ENCODE measurements at places on chromosomes 6 and 20.

DNA sequence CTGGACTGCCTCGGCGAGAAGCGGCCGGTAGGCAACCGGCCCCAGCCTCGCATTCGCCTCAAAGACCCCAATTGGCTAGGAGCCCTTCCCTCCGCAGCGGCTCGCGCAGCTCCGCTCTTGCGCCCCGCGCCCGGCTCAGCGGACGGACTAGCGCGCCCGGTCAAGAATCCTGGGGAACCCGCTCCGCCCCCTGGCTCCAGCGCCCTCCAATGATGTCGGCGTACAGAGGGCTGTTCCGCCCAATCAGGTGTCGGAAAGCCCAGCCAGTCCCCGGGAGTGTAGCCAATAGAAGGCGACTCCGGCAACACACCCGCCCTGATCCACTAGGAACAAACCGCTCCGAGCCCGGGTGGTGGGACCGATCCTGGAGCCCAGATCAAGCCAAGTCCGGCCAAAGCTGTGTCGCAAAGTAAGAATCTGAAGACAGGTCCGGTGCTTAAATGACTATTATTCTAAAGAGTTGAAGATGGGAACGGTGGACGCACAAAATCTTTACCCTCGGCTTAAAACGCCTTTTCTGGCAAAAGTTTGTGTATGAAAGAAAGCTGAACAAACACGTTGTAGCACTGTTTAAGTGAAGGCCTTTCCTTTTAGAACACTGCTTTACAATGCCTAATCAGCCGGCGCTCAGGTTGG is 132.2 kb downstream of the OGFRL1 start:
- peak; percentile 95 for DNase-seq

DNA sequence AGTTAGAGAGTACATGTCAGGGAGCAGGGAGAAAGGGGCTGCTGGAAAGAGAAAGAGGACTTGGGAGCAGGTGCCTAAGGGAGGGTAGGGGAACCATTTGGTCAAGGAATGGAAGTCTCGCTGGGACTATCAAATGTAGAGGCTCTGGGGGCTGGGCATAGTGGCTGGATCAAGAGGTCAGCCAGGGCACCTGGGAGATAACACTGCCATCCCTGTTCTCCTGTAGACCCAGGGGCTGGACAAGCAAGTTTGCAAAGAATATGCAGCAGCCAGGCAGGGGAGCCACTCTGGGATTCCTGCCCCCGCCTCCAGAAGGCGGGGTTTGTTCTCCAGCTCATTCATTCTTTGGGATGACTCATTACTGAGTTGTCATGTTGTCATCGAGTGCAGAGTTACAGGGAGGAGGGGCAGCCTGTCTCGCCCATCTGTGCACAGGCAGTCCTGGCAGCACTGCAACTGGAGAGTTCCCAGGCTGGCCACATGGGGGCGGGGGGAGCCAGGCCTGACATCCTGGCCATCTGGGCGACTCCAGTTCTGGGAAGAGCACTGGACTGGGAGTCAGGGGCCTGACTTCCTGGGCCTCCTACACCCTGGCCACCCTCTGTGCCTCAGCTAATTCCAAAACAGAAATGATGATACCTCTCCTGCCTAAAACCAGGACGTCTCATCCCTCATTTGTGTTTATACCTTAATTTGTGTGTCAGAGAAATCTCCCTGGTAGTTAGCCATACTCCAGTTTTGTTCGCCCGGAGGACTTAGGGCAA is 28.2 kb upstream of the ZFAND3 start:
- DNase-seq: peak; percentile 74

DNA sequence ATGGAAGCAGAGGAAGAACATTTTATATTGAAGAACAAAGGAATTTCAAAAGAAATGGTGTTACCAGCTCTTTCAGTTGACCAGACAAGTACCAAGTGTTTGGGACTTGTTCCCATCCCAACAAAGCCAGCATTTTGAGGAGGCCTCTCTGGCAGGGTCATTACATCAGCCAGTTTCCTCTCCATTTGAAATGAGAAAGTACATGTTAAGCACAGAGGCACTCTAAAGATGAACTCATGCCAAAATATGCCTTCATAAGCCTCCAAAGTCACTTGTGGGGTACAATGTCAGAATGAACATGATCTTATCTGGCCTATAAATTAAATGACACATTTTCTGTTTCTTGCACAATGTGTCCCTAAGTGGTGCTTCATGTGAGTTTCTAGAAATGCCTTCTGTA is 223.9 kb downstream of the PRL start:
- peak; percentile 21 for DNase-seq

DNA sequence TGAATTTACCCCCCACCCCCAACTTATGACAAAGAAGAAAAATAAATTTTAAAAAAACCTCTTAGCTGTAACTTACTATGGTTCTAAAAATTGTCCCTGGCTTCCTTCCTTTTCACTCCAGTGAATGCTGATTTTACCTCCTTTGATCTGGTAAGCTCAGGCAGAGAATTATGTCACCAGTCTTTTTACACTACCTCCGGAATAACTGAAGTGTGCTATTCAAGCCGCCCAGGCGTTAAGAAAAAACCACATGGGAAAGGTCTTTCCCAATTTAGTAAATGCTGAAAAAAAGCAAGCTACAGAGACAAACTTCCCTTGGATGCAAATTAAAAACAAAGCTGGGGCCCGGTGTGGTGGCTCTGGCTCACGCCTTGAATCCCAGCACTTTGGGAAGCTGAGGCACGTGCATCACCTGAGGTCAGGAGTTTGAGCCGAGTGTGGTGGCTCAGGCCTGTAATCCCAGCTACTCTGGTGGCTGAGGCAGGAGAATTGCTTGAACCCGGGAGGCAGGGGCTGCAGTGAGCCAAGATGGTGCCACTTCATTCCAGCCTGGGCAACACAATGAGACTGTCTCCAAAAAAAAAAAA is 12.4 kb downstream of the SNX5 start:
- no peak for DNase-seq

DNA sequence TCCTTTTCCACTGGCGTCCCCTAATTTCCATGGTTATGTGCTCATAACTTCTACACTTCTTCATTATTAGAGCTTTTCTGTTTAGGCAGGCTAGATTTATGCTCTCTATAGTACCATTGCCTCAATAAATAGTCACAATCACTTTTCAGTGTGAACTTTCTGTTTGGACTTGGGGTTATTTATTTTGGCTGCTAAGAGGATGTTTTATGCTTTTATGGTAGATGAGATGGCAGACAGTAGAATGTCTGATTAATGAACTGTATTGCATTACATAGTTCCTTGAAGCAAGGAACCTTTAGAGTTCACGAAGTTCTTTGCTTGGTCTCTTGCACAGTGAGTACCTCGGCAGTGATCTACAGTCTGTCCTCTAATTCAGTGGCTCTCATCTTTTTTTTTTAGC is 6.9 kb downstream of the DNAH8 start:
- no peak for DNase-seq

GRCh38 chr6:41455818-41456217 is 90.4 kb upstream of the FOXP4 start:
- DNase-seq: no peak

- DNase-seq: no peak
Observed at GRCh38 chr20:4949833-4950178, 51.5 kb downstream of the SLC23A2 start.

- DNase-seq: no peak
Observed at GRCh38 chr6:111417946-111418345, 65.1 kb downstream of the REV3L start.

- DNase-seq: no peak
Observed at GRCh38 chr6:4665489-4666417, 110.5 kb upstream of the CDYL start.

DNA sequence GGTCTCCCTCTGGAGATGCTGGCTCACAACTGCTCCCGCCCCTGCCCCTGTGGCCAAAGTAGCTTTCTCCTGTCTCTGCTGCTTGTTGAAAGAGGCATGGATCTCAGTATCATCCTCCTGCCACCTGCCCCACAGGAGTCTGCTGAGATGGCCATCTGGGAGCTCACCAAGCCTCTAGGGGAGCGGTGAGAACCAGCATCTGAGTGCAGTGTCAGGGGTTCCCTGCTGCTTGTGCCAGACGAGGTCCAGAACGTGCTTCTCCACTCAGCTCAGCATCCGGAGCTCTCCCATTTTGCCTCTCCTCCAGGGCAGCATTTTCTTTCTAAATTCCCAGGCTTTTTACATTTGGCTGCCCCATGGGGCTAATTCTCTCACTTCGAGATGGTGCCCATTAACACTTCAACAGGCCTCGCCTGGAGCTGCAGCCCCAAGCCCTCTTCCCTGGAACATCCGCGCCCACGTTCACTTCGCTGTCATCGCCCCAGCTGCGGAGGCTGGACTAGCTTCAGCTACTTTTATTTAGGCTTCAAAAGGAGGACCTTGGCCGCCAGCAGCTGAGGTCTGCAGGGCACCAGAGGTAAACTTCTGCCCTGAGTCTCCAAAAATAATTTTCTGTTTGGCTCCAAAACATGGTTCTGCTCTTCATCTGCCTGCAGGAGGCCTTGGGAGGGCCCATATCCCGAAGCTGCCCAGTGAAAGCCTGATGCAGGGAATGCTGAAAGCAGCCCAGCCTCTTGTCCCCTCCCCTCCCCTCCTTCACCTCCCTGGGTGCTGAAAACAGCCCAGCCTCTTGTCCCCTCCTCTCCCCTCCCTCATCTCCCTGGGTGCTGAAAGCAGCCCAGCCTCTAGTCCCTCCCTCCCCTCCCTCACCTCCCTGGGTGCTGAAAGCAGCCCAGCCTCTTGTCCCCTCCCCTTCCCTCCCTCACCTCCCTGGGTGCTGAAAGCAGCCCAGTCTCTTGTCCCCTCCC is 25.2 kb upstream of the MLN start:
- DNase-seq: no peak

- DNase-seq: no peak
Observed at GRCh38 chr20:25191689-25192088, 3.8 kb upstream of the ENTPD6 start.

GRCh38 chr6:47034421-47034820 is 7.7 kb downstream of the ADGRF1 start:
- no peak for DNase-seq

- no peak for DNase-seq
Observed at GRCh38 chr20:61682114-61682995, 383.3 kb downstream of the TAF4 start.

- DNase-seq: no peak
Observed at GRCh38 chr20:23049201-23050075, at the start of gene THBD. Gene THBD, minus strand, starts transcription at chr20:23049672. Its CDS starts 168 bp downstream, at chr20:23049504.

GRCh38 chr6:17450832-17451231 is 57.4 kb downstream of the CAP2 start:
- peak; percentile 65 for DNase-seq

- no peak for DNase-seq
Observed at GRCh38 chr6:110864824-110865223, 9.8 kb upstream of the AMD1 start.

GRCh38 chr20:57467742-57468141 is 57.2 kb downstream of the CTCFL start:
- no peak for DNase-seq

DNA sequence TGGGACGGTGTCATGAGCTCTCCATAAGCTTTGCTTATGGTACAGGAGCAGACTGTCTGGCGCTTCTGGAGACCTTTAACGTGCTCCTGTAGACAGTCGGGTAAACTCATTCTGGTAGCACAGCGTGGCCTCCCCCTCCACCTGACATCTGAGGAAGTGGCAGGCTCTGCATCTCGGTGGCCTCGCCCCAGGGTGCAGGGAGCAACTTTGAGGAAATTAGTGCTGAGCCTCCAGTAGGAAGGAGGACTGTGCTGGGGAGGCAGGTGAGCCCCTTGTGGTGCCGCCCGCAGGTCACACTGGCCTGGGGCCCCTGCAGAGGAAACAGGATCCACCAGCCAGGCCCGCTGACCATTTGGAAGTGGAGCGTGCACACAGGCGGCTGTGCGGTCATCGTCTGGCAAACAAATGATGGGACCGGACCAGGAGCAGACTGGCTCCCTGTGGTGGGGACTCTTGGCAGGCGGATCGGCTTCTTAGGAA is 57.9 kb downstream of the SYNJ2 start:
- no peak for DNase-seq

DNA sequence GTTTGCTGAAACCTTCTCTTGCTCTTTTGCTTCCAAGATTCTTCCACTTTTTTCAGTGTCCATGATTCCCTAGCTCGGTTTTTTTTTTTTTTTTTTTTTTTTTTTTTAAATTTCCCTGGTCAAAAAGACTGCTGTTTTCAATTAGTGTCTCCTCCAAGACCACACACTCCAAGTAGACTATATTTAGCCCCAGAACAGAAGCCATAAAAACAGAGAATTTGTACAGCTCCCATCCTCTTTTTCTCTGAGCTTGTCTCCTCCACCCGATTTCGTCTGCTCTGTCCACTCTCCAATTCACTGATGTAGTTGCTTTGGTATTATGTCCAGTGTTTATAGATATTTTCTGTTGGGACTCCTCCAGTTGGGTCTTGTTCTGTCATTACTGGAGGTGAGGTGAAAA is 37.6 kb downstream of the RSPH3 start:
- no peak for DNase-seq

- no peak for DNase-seq
Observed at GRCh38 chr6:166769648-166770047, 142.6 kb upstream of the RPS6KA2 start.

GRCh38 chr20:22597303-22597702 is 12.9 kb upstream of the FOXA2 start:
- no peak for DNase-seq

DNA sequence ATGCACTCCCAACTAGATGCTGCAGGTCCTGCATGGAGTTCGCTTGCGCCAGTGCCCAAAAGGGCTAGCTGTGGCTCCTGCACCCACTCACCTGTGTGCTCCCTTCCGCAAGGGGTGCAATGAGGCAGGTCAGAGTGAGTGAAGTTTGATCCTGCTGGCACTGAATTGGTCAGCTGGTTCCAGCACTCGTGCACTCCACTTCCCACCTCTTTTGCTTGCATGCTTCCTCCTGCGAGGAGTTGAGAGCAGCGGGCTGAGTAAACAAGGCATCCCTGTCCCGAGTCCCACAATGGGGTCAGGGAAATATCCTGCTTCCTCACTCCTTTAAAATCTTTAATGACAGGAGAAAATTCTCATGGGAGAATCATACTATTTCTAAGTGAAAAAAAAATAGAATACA is 86.2 kb downstream of the LCA5 start:
- DNase-seq: no peak

DNA sequence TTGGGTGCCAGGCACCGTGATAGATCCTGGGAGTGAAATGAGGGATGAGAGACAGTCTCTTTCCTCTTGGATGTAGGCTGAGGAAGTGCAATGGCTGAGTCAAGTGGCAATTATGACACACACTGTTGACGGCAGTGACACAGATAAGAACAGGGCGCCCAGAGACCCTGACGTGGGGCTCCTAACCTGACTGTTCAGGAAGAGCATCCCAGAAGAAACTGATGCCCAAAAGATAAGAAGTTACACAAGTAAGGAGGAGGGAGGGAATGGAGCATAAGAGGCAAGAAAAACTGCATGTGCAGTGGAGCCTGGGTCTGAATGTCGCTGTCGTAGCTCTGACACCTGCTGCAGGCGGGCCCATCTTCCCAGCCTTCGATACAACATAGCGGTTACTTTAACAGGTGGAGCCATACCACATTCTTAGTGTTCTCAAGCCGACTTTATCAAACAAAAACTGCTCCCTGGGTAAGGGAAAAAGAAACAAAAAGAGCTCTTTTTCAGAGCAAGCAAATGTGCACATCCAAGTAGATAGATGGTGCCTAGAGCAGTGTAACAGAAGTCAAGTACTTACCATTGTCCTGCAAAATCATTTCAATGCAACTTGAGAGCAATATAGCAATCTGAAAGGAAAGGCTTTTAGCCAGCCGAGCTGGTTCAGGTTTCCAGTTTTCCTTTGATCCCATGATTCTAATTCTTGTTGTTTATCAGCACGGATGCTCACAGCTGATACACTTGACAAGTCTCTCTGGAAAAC is 463.9 kb upstream of the JARID2 start:
- no peak for DNase-seq

- DNase-seq: no peak
Observed at GRCh38 chr20:1567392-1568162, 10.1 kb upstream of the SIRPD start.

GRCh38 chr6:166079841-166080240 is 87.8 kb downstream of the TBXT start:
- DNase-seq: no peak

Data from NCI-H1105 (cell line).